ENCODE measurements at places on chromosomes 6 and 20.

GRCh38 chr6:159541296-159541695 is 151.7 kb downstream of the SOD2 start:
- no peak for DNase-seq

DNA sequence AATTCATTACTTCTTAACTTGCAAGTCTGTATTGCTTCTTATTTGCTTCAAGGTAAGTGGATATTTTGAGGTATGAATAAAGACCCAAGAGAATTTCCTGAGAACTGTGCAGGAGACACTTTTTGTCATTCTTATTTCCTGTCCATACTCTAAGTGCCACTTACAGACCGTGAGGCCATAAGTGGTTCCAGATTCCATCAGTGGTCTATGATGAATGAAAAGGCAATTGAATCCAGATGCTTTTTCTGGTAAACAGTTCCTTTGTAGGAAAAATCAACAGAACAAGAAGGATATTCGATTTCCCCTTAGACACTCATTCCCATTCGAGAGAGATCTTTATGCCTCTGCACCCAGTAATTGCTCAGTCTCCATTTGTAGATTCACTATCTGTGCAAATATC is 58.3 kb upstream of the PDE10A start:
- no peak for DNase-seq

DNA sequence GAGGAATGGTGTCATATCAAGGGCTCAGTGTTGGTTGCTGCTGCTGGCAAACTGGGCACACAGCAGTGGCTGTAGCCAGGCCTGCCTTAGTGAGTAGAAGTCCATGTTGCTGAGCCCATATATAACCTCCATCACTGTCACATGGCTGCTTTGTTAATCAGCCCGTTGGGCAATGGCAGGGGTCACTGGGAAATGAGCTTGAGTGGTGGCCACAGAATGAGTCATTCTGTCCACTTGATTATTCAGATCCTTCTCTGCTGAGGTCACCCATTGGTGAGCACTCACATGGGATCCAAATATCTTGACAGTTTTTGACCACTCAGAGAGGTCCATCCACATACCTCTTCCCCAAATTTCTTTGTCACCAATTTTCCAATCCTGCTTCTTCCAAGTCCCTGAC is 898.9 kb upstream of the EYS start:
- no peak for DNase-seq

- no peak for DNase-seq
Measured at GRCh38 chr6:35215665-35216411, 2.1 kb downstream of the SCUBE3 start.

- DNase-seq, result peak; percentile 62
Measured at GRCh38 chr20:13221673-13222318, 722 bp downstream of the ISM1 start.

DNA sequence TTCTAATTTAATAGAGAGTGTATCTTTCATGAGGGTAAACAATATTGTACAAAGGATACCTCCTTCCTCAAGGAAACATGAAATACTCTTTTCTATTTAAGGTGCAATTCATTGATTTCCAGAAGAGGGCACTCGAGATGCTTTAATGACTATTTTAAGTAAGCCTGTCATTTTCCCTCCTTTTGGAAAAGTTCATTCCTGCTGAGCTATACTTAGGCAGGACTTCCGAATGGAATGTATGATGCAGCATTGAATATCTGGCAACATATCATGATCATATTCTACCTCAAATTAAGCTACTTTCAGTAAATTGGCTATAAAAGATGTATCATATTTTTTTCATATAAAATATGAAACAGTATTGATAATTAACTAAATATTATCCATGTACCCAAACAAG is 5.0 kb downstream of the DST start:
- DNase-seq, result no peak

DNA sequence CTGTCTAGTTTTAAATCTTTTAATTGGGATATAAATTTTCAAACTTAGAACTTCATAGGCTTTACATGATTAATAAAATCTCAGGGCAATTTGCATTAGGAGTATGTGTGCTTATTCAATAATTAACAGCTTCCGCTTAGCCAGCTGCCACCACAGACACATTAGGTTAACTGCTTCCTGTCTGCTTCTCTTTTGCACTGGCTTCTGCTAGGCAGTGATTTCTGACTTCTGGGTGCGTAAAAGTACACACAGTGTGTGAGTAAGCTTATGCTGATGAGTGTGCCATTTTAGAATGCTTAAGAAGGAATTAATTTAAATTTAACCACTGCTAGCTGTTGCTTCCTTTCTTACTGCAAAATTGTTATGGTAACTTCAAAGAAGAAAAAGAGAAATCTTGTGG is 73.9 kb downstream of the F13A1 start:
- no peak for DNase-seq

DNA sequence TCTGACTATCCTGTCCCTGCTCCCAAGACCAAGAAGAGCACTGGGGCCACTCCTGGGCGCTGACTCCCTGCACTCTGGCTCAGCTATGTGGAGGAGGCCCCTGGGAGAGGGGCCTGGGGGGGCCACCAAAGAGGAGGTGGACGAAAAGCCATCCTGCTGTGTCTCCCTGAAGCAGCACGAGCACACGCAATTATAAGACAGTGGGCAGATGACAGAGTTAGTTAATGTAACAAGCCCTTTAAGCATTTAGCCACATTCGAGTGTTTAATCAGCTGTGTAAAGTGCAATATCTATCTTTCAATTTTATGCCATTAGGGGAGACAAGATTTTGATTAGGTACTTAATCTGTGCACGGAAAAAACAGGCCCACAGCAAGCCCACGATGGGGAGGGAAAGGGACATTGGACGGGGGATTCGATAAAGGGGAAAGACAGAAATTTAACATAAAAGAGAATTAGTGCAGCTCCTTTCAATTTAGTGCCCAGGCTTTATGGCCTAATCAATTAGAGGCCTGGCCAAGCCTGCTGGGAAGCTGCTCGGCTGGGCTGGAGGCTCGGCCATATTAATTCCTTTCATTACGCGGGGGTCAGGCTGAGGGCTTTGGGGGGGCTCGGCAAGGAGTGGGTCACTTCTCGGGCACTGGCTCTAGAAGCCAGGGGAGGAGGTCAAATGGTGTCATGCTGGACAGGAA is 286.2 kb downstream of the DHX35 start:
- DNase-seq, result no peak

DNA sequence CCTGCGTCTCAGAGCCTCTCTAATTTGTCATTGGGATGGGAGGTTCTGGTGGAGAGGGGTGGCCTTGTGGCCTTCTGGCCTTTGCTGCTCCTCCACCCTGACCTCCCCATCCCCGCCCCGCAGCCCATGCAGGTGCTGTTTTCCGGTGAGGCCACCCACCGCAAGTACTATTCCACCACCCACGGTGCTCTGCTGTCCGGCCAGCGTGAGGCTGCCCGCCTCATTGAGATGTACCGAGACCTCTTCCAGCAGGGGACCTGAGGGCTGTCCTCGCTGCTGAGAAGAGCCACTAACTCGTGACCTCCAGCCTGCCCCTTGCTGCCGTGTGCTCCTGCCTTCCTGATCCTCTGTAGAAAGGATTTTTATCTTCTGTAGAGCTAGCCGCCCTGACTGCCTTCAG is 171.8 kb upstream of the RNF24 start:
- DNase-seq, result no peak

Measured in activated CD4-positive, alpha-beta T cell treated with anti-CD3 and anti-CD28 coated beads, Interleukin-2, amount 50 U/mL, for 4 hours (primary cell).